WTC11 (cell line): ENCODE measurements at places on chromosomes 11 and 22.

- DNase-seq = no peak
Observed at GRCh38 chr11:11416917-11417316, 63.9 kb upstream of the CSNK2A3 start.

DNA sequence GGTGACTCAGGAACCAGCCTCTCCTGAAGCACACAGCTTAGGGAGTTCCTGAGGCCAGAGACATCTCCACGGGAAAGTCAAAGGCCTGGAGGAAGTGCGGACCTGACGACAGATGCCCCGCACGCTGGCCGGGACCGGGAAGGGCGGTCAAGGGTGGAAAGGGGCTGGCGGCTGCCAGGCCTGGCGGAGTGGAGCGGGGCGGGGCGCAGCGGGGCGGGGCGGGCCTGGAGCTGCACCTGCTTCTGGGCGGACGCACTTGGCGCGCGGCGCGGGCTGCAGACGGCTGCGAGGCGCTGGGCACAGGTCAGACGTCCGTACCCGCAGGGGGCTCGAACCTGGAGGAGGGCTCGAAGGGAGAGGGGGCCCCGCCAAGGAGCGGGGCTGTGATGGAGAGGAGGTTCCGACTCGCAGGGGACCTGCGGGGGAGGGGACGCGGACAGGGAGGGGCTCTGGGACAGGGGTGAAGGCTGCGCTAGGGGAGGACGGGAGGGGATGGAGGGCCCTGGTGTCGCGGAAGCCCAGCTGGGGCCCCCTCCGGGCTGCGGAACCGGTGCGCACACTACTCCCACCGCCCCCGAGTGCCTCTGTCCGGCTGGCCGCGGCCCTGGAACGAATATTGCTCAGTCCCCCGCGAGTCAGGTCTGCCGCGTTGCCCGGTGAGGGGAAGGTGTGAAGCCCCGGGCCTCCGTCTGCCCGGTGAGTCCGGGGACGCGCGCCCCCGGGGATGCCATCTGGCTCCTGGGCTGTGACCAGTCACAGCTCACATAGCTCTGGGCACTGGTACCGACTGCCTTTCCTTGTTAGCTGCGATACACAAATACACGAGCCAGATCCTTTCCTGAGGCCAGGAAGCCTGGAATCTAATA, at the start of gene TMEM45B:
Gene TMEM45B (plus strand): TSS at position 253 of the 866 bp plus-strand sequence. CDS start 36,635 bp downstream, outside the sequence.
- peak; percentile 63 for DNase-seq

DNA sequence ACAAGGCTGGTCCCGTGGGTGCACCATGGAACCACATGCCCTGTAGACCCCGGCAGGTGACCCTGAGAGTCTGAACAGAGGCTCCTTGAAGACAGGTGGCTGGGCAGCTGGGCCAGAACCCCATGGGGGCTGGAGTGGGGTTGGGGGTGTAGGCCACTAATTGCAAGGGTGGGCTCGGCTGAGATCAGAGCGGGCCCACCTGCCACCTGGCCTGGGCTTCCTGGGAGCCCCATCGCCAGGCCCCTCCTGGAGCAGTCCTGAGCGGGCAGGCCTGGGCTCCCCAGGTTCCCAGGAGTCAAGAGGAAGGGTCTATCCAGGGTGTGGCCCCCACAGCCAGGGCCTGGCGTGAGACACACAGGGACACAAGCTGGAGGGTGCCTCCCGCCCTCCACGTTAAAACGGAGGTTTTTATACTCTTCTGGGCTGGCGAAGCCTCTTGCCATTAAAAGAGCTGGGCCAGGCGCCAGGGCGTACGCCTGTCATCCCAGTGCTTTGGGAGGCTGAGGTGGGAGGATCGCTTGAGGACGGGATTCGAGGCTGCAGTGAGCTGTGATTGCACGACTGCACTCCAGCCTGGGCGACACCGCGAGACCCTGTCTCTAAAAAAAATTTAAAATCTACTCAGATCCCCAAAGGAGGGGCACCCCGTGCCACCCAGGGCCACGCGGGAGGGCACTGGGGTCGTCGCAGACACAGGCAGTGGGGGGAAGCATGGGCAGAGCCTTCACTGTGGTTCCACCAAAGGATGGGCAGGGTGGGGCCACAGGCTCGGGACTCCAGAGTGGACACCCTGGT, 4.8 kb upstream of the TRABD start:
- DNase-seq = no peak

GRCh38 chr11:3623767-3624458, 17.9 kb downstream of the ART5 start:
- DNase-seq = no peak

GRCh38 chr22:33582822-33583400, 337.4 kb downstream of the LARGE1 start:
- DNase-seq = no peak

DNA sequence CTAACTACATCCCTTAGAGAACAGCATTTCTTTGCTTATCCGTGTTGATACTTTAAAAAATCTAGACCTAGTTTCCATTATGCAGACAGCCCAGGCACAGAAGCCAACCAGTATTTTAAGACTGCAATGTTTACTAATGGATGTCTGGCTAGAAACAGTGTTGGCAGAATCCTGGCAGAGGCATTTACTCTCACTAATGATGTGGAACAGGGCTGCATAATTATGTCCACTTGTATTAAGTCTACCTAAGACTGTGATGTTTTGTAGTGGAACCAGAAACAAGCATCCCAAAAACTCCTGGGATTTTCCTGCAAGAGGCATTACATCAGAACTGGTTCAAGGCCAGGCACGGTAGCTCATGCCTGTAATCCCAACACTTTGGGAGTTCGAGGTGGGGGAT, 50.2 kb upstream of the PICALM start:
- no peak for DNase-seq
